ENCODE measurements at places on chromosomes 13 and 19.

DNA sequence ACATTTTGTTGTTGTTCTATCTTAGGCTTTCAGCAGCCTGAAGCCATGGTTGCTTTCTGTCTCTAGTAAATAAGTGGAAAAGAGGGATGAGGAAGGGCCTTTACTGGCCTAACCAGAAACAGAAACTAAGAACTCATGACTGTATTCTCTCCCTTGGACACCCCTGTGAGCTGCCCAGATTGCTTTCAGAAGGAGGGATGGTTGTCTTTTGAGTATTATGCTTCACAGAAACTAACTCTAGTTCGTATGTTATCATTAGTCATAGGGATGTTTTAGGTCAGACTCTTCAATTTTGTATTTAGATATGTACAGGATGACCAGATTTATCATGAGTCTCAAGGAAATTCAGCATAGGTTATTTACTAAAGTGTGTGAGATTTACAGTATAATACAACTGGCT, 17.5 kb downstream of the BORA start:
- no peak for DNase-seq

GRCh38 chr13:98774776-98775175, 22.3 kb upstream of the SLC15A1 start:
- DNase-seq, result no peak

GRCh38 chr19:47623921-47624391, 15.0 kb downstream of the BICRA start:
- DNase-seq, result no peak

- no peak for DNase-seq
Observed at GRCh38 chr19:56477429-56478338, 539 bp upstream of the ZNF667 start.

DNA sequence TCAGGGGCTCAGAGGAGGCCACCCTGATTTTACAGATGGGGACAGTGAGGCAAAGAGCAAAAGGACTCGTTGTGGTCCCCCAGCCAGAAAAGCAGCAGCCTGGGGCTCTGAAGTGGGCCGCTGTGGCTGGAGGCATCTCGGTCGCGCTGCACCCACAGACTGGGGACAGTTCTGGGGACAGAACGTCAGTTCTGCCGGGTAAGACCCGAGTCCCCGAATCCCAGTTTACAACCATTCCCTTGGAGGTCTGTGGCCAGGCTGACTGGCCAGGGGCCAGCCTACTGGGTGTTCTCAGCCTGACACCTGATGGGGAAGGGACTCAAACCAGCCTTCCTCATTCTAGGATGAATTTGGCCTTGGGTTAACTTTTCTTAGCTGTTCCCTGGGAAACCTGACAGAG, 14.1 kb downstream of the SUGP1 start:
- no peak for DNase-seq

DNA sequence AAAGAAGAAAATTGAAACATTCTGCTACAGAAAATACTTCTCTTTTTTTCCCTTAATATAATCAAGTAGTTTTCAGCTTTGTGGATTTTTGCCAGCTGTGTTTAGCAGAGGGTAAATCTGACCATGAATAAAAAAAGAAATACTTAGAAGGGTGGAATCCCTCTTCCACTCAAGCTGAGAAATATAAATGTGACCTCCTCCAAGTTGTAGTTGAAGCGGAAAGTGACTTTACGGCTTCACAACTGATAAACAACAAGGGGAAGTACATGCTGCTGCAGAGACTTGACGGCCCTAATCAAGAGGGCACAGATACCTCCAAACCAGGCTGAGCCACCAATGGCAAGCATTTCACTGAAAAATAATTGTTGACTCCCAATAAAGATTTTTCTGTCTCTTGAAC, 785.0 kb downstream of the SLITRK5 start:
- no peak for DNase-seq

GRCh38 chr19:38617764-38618589, at the start of gene MAP4K1:
Gene MAP4K1, minus strand, starts transcription at chr19:38617953. Its CDS starts 58 bp downstream, at chr19:38617895.
- DNase-seq, result peak; percentile 86

GRCh38 chr19:4319067-4319718, 14.8 kb downstream of the FSD1 start:
- peak; percentile 3 for DNase-seq

DNA sequence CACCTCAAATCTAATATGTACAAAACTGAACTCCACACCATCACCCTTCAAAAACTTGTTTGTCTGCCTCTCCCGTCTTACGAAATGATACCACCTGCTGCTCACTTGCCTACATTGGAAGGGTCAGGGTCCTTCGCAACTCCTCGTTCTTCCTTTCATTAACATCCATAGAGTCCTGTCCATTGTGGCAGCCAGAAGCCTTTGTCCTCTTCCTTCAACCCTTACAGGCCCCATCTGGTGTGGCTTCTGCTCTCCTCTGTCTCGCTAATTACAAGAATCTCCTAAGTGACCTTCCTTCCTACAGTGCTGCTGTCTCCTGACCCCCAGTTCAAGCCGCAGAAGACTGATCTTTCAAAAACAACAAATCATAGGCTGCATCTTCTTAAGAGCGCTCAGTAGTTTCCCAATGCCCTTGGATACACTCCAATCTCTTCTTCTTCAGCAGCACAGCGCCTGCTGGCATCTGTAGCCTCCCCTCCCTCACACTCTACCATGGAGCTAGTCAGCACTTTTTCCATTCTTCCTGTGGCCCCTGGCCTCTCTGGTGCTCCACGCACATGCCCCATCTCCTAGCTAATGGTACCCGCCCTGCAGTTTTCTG, 382.7 kb downstream of the LIG4 start:
- DNase-seq, result no peak

DNA sequence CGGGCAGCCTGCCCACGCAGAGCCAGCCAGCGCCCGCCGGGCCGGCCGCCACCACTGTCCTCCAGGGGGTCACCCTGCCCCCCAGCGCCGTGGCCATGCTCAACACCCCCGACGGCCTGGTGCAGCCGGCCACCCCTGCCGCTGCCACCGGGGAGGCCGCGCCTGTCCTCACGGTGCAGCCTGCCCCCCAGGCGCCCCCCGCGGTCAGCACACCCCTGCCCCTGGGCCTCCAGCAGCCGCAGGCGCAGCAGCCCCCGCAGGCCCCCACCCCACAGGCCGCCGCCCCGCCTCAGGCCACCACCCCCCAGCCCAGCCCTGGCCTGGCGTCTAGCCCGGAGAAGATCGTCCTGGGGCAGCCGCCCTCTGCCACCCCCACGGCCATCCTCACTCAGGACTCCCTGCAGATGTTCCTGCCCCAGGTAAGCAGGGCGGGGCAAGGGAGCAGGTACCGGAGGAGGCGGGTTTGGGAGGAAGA, 32.3 kb upstream of the EHD2 start:
- no peak for DNase-seq

- DNase-seq, result no peak
Observed at GRCh38 chr19:46648060-46648960, 12.3 kb upstream of the GNG8 start.

DNA sequence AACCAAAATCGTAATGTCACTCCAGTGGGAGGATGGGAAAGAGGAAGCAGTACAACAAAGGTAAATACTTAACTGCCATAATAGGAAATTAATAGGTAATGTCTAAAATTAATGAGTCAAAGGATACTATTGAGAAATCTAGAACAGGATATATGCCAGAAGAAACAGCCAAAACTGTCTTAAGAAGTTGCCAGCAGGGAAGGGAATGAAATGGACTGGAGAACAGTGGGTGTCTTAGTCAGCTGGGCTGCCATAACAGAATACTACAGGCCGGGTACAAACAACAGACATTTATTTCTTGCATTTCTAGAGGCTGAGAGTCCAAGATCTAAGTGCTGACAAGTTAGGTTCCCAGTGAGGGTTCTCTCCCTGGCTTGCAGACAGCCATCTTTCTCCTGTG, 40.3 kb upstream of the IPO5 start:
- DNase-seq, result no peak

GRCh38 chr13:77285098-77285497, 41.8 kb downstream of the MYCBP2 start:
- no peak for DNase-seq

GRCh38 chr19:5222178-5222577, 118.4 kb downstream of the PTPRS start:
- DNase-seq, result no peak

- no peak for DNase-seq
Observed at GRCh38 chr13:34734932-34735331, 207.1 kb upstream of the NBEA start.

DNA sequence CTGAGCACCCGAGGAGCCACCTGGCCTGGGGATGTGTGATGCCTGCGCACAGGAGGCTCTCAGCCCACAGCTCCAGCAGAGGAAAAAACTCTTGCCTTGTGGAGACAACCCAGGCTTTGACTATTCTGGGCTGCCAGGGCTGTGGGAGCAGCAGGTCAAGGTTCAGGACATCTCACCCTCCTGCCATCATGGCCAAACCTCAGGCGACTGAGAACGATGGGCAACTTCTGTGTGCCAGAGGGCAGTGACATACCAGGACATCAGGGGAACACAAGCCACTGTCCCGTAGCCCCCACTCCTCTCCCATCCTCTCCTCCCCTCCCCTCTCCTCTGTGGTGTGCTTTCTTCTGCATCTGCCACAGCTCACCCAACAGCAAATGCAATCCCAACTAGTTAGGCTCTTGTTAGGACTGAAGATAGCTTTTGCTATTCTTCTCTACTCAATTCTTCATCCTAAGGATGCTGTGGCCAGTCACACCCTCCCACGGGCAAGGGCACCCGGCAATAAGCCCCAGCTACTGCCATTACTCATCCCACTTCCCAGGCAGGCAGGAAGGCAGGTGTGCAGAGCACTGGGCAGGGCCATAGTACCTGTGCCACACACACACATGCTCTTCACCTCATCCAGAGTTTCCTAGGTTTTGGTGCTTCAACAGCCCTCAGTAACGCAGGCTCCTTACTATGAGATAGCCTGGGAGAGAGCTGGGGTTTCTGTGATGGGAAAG, 16.8 kb downstream of the ELL start:
- no peak for DNase-seq

DNA sequence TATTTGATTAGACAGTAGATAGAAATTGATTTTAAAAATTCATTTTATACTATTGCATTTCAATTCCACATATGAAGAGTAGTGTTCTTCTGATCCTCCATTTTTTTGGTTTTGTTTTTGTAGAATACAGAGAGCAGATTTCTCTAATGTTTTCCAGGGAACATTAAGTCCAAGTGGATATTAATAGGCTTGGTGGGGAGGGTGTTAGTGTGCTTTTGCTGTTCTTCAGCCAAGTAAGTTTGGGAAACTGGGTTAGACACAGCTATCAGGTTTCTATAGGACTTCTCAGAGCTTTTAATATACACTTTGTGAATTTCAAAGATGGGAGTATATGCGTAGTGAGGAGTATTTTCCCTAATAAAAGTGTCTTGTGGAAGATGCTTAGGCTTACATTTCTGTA, 21.8 kb downstream of the NAA16 start:
- no peak for DNase-seq

- no peak for DNase-seq
Observed at GRCh38 chr13:48828962-48829411, 146.7 kb upstream of the FNDC3A start.

- DNase-seq, result no peak
Observed at GRCh38 chr19:14565298-14565679, 6.6 kb downstream of the NDUFB7 start.

GRCh38 chr19:5787409-5788182, 3.0 kb upstream of the PRR22 start:
- no peak for DNase-seq

GRCh38 chr19:49210108-49210900, 52.7 kb downstream of the TRPM4 start:
- no peak for DNase-seq

GRCh38 chr19:18193388-18194180, 566 bp downstream of the MPV17L2 start:
- no peak for DNase-seq

GRCh38 chr13:85142351-85142927, 656.8 kb downstream of the SLITRK6 start:
- DNase-seq, result no peak

GRCh38 chr13:50082426-50083281, 67.4 kb downstream of the KCNRG start:
- DNase-seq, result peak; percentile 77

GRCh38 chr13:95492044-95492801, 60.3 kb upstream of the CLDN10 start:
- DNase-seq, result no peak

DNA sequence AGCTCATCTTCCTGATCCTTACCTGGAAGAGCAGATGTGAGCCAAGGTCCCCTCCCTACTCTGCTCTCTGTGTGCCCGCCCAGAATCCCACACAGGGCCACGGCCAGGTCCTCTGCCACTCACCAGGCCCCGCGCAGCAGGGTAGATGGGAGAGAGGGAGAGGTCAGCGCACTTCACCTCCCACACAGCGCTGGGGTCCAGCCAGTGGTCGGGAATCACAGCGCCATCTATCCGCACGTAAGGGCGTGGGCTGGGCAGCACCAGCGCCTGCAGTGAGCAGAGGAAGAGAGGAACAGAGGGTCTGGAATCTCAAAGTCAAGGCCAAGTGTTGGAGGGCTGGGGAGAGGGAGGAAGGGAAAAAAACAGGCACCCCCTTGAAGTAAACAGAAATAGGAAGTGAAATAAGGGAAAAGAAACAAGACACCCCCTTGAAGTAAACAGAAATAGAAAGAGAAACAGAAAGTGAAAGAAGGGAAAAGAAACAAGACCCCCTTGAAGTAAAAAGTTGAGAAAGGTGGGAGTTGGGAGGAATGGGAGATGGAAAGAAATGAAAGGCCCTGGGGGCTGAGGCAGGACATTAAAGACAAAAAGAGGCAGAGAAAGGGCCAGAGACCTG, 7.0 kb upstream of the PLA2G4C start:
- DNase-seq, result no peak

GRCh38 chr13:103436057-103436654, 369.9 kb upstream of the SLC10A2 start:
- no peak for DNase-seq

GRCh38 chr13:44243198-44243857, 130.3 kb upstream of the SERP2 start:
- peak; percentile 45 for DNase-seq

- no peak for DNase-seq
Observed at GRCh38 chr19:3723110-3723488, 14.9 kb downstream of the TJP3 start.
